ENCODE measurements at places on chromosomes 12 and 14. TPM values are rescaled to one million over a fixed set of nuclear protein-coding genes. Genes with fewer than 3 reads are reported as not detected.

- DNase-seq: no peak
These were observed 2.5 kb downstream of the KRT4 start for GRCh38 chr12:52811191-52812072.

DNA sequence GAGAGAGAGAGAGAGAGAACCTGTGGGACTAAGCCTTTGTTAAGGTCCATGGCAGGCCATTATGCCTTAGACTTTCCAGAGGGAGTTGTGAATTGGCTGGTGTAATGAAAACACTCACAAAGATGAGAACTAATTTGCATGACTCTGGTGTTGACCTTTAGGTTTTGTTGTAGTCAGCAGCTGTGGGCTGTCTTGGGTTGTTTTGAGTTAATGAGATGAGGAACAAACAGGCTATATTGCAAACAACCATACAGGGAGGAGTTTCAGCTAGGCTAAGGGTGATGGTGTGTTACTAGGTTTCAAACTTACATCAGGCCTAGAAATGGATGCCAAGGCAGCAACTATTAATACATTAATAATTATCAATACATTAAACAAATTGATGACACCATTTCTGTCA is 26.3 kb downstream of the ATXN7L3B start:
- no peak for DNase-seq

DNA sequence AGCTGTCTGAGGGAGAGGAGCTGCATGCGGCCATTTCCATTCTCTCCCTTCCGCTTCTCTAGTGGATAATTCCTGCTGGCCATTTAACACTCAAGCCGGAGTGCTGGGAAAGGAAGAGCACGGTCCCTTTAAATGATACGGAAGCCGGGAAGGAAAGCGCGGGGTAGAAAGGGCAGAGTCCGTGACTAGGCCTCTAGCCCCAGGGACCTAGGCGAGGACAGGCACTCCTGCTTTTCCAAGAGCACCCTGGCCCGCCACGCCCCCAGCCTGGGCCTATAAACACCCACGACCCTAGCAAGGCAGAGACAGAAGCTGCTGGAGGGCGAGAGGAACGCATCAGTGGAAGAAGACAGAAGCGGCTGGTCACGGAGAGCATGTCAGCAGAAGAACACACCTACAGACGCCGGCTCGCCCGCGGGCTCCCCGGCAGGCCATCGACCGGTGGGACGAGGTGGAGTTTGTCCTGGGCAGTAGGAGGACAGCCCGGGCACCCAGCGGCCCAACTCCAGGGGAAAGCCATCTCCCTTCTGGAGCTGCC is 1206.6 kb upstream of the TMEM132C start:
- no peak for DNase-seq

DNA sequence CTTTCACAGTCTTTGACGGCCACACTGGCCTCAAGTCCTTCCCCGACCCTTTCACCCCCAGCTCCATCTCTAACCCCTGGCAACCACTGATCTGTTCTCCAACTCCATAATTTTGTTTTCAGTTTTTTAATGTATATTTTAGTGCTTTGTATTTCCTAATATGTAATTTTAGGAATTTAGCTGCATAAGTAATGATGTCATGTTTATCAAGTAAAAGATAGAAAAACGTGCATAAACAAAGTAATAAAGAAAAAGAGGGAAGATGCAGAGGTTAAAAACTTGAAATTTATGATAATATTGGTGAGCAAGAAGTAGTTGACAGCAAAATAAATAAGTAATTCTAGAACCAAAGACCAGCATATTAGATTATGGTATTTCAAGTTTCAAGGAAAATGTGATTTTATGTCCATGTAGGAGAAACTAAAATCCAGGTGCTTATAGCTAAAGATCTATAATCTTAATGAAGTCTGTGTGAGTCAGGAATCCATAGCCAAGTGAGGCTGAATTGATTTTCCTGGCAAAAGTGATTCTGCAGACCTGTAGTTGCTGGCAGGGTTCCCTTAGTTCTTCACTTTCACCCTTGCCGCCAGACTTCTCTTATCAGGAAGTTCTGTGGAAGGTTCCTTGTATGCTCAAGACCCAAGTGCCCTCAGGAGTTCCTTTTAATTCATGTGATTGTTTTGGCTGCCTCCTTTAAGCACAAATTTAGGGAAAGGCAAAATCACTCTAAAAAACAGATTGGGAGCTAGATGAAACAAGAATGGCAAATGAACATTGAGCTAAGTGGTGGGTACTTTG is 24.4 kb downstream of the FBXW8 start:
- no peak for DNase-seq

- no peak for DNase-seq
These were observed 113.7 kb downstream of the NCOR2 start for GRCh38 chr12:124453419-124454351.

Gene SLC38A6
- total RNA-seq: 7.1 TPM

DNA sequence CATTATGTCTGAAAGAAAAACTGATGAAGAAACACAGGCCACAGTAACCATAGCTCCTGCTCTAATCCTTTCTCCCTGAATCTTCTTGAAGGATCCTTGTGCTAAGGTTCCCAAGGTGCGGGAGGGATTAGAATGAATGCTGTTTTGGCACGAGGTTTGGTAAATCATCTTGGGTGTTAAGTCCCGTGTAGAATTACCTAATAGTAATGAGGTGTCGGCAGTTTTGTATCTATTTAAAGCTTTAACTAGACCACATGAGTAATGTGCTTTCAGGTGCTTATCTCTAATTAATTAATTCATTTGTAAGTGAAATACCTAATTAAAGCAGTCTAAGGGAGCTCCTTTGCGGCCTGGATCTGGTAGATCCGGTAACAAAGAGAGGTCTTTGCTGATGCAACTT is 53.9 kb downstream of the GNG2 start:
- DNase-seq: no peak

Data from liver (tissue), 10 donors.